ELF-1 (cell line): ENCODE measurements at places on chromosomes 3 and 15.

- DNase-seq = no peak
These were observed 25.1 kb downstream of the RPN1 start for GRCh38 chr3:128625409-128625945.

DNA sequence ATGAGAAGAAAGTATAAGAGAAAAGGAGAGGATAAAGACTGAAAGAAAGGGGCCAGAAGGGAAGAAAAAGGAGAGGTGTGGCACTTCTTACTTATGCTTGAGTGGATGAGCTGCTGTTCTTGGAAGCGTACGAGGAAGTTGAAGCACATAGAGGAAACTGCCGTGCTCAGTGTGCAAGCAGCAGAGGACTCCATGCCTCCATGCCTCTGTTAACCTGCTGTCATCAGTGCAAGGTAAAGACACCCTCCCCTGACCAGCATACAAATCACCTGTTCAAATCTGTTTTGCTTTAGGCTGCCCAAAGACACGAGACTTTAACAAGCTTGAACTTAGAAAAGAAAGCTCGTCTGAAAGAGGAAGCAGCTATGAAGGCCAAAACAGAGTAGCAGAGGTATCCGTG lies 6.4 kb downstream of the WDR5B start:
- no peak for DNase-seq

GRCh38 chr3:105398437-105398836 lies 31.7 kb downstream of the ALCAM start:
- no peak for DNase-seq

- no peak for DNase-seq
These were observed 1062.4 kb downstream of the FHIT start for GRCh38 chr3:60188803-60189202.

GRCh38 chr3:52195291-52195597 lies 2.7 kb upstream of the ALAS1 start:
- DNase-seq = no peak

GRCh38 chr3:142863930-142864920 lies 24.7 kb downstream of the PCOLCE2 start:
- no peak for DNase-seq

GRCh38 chr3:184907681-184908649 lies 96.0 kb downstream of the VPS8 start:
- peak; percentile 61 for DNase-seq

DNA sequence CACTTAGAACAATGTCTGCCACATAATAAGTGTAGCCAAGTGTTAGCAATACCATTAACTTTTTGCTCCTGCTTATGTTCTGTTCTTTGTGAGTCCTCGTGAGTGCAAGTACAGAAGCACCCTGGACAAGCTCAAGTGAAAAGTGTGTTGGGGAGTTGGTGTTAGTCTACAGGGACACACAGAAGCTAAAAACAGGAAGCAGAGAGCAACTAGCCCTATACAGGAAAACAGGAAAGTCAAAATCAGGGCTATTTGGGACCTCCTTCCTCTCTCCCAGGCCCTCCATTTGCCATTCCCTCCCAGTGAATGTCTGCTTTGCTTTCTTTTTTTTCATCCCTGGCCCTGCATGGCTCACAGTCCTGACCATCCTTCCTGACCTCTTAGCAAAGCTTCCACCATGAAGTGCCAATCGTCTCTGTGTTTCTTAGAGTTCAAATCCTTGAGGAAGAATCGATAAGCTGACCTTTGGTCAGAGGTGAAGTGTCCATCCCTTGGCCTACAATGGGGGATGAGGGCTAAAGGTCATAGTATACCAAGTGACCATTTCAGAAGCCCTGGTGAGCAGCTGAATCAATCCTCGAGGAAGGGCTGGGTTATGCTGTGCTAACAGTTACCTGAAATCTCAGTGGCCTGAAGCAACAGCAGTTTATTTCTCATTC lies 328.2 kb downstream of the SHQ1 start:
- DNase-seq = no peak

DNA sequence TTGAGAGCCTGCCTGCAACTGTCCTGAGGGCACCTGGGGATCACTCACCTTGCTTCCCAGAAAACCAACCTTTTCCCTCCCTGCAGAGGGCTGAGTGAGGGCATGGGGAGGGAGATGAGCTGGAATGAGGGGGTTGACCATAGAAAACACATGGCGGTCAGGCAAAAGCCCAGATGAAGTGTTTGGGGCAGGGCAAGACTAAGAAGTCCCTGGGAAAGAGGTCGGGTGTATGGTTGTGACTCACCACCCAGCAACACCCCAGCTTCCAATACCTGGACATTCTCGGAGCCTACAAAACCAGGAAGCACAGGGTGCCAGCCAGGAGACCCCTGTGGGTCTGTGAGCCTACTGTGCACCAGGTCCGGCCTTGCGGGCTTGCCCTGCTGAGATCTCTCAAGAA lies 95.3 kb upstream of the ATP2B2 start:
- no peak for DNase-seq

DNA sequence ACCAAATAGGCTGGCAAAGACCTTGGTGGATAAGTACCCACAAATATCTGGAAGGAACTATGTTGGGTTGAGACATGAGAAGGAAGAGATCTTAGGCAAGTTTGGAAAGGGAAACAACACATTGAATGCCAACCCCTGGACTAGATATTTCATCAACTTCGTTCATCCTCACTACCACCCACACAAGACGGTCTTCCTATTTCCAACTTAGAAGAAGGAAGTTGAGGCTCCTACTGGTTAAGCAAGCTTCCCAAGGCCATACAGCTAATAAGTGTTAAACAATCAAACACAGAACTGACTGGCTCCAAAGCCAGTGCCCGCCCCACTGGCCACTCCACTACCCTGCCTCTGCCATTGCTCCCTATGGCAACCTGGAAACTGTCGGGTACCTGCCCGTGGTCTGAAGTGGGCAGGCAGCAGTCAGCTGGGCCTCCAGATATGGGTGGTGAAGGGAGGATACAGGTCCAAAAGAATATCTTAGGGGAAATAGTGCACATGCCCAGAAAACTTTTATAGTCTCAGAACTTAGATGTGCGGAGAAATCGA lies 94.9 kb downstream of the LIPC start:
- no peak for DNase-seq

DNA sequence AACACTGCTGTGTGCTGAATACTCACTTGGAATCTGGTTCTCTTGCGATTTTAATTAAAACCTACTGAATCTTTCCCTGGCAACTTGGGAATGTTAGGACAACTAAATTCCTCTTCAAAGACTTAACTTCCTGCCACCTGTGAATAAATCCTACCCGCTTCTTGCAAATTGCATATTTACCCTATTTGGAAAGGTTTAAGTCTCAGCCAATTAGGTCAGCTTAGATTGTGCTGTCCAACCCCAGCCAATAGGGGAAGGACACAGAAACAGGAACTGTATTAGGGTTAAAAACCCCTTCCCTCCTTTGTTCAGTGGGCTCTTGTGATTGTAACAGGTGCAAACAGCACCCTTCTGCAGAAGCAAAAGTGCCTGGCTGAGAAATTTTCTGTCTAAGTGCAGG lies 38.6 kb upstream of the FSTL1 start:
- DNase-seq = no peak

GRCh38 chr3:23161896-23162570 lies 41.1 kb upstream of the UBE2E2 start:
- no peak for DNase-seq

- peak; percentile 16 for DNase-seq
These were observed 773.8 kb downstream of the MECOM start for GRCh38 chr3:168889666-168890065.

GRCh38 chr3:88105325-88105724 lies 44.4 kb upstream of the C3orf38 start:
- DNase-seq = no peak

DNA sequence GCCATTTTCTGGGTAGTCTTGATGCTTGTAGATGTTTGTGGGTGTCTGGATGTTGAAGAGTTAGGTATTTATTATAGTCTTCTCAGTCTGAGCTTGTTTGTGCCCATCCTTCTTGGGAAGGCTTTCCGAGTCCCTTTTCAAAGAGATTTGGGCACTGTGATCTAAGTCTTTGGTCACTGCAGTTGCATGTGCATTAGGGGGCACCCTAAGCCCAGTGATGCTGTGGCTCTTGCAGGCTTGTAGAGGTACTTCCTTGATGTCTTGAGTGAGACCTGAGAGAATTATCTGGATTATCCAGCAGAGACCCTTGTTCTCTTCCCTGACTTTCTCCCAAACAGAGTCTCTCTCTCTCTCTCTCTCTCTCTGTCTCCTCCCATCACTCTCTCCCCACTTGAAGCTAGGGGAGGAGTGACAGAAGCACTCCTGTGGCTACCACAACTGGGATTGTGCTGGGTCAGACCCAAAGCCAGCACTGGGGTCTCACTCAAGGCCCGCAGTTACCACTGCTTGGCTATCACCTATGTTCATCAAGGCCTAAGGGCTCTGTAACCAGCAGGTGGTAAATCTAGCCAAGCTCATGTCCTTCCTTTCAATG lies 68.5 kb downstream of the TMCO5A start:
- peak; percentile 79 for DNase-seq

- no peak for DNase-seq
These were observed 353.7 kb downstream of the CNTN6 start for GRCh38 chr3:1446531-1446930.

GRCh38 chr3:16322189-16322588 lies 57.2 kb downstream of the OXNAD1 start:
- no peak for DNase-seq

- DNase-seq = no peak
These were observed 9.1 kb downstream of the FES start for GRCh38 chr15:90893175-90894090.

- no peak for DNase-seq
These were observed 27.4 kb downstream of the ARIH2 start for GRCh38 chr3:48945891-48946549.

GRCh38 chr15:55694652-55695150 lies 48.3 kb downstream of the PRTG start:
- DNase-seq = peak; percentile 43

DNA sequence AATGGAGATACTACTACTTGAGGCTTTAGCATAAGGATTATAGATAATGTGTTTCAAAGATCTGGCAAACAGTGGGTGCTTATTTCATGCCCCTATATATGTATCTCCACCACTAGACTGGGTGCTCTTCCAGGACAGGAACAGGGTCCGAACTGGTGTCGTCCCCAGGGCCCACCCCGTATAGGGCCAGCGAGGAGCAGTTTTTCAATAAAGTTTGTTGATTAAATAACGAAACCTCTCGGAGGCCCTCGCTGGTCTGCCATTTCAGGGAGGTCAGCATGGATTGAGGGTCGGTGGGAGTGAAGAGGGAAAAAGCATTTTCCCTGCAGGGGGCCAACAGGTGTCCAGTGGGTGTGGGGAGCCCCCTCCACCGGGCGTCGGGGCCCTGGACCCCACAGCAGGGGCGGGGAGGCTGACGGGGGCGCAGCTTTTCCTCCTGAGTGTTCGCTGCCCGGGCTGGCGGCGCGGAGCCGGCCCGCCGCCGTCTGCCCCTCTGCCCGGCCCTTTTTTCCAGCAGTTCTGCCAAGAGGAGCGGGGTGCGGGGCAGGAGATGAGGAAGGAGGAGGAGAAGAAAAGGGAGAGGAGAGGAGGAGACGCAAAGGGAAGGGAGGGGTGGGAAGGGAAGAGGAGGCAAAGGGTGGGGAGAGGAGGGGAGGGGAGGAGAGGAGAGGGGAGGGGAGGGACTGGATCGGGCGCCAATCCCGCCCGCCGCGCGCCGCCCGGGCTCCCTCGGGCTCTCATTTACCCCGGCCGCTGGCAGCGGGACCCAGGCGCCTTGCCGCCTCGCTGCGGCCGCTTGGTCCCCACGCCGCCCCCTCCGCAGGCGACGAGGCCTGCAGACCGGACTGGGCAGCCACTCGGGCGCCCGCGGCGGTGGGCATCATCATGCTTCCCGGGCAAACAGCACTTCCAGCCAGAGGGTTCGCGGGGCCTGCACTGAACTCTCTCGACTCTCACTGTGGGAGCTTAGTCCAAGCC lies 66.3 kb downstream of the ISG20 start:
- DNase-seq = peak; percentile 10

GRCh38 chr15:76730262-76730661 lies 174.9 kb downstream of the SCAPER start:
- DNase-seq = no peak

- DNase-seq = peak; percentile 51
These were observed 1.0 kb upstream of the PCBP4 start for GRCh38 chr3:51968170-51968775.

DNA sequence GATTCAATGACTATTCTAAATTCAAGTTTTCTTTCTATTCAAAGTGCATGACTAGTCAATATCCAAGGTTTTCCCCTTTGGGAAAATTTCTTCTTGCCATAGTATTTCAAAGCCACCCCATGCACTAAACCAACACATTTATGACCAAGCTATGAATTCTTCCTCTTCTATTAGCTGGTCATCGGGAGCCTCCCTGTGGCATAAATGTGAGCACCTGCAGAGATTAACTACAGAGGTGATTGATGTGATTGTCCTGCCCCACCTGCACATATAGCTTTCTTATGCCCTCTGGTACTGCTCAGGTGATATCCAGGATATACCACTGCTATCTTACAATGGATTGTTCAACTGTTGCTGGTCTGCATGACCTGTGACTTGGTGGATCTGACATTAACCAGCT lies 694.9 kb downstream of the ZBBX start:
- no peak for DNase-seq

GRCh38 chr3:165505657-165506056 lies 309.5 kb upstream of the SLITRK3 start:
- DNase-seq = no peak

DNA sequence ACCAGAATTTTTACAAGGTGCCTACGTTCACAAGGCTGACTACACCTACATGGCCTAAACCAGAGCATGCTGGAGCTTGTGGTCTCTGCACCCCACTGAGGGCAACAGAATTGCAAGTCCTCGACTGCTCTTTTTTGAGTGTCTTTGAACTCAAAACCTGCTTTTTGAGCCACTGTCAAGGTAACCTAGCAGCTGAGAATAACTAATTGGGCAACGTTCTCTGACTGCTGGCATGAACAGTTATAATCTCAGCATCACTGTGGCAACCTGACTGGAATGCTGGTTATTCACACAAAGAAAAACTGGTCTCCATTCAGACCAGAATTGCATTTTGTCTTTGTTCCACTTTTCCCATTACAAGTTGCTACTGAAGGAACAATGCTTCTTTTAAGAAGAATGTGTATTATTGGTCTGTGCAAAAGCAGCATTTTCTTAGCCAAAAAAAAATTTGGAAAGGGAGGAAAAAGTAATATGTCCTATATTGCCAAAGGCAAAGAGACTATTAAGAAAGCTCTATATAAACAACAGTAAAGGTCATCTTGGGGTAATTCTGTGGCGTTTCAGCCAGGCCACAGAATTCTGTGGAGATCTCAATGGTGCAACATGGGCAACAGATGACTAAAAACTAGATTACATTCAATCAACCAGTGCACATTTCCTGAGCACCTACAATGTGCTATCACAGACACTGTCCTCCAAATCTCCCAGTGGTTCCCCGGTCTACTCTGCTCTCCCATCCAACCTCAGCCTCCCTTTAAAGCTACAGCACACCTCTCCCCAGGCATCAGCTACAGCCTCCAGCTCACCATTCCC lies 76.8 kb downstream of the TNIK start:
- no peak for DNase-seq
